ENCODE measurements at places on chromosomes 3 and 15. TPM values are rescaled to one million over a fixed set of nuclear protein-coding genes. Genes with fewer than 3 reads are reported as not detected.

Gene IGDCC3
- not detected for total RNA-seq

Gene MRAS
- 0.07 TPM for total RNA-seq

Gene GUCA1C
- total RNA-seq = not detected

Gene WNT7A
- total RNA-seq = not detected

Gene GOLGA6D
- not detected for total RNA-seq

Gene SAMMSON
- not detected for total RNA-seq

Gene HTR3C
- not detected for total RNA-seq

Gene GOLGA8Q
- total RNA-seq = not detected

Gene CA12
- 0.63 TPM for total RNA-seq

Gene LSAMP
- not detected for total RNA-seq

Gene ITGA11
- 2.1 TPM for total RNA-seq

Gene CYP19A1
- total RNA-seq = 0.09 TPM

Gene PRR20G
- total RNA-seq = not detected

Gene GOLGA8T
- total RNA-seq = not detected

Gene GPR27
- total RNA-seq = 1.0 TPM

Gene TMEM202
- not detected for total RNA-seq

Gene FURIN
- total RNA-seq = 432 TPM

Gene CEMIP
- total RNA-seq = not detected

Gene CMTM6
- 79.6 TPM for total RNA-seq

Gene SLC2A2
- total RNA-seq = not detected

Gene BNC1
- not detected for total RNA-seq

Gene MYZAP
- not detected for total RNA-seq

Gene MUC20
- total RNA-seq = 2.9 TPM

Gene ZNF80
- total RNA-seq = 0.21 TPM

Gene FETUB
- total RNA-seq = not detected

Gene ACTC1
- total RNA-seq = not detected

Gene CADPS
- total RNA-seq = not detected

Gene SNTN
- not detected for total RNA-seq

Gene TP63
- total RNA-seq = 1.1 TPM

Gene SUCNR1
- not detected for total RNA-seq

Gene RTP1
- not detected for total RNA-seq

Gene ACOX2
- not detected for total RNA-seq

Gene LIPH
- not detected for total RNA-seq

Gene SHF
- total RNA-seq = 16.1 TPM

Gene CLDN11
- total RNA-seq = not detected
